ENCODE measurements at places on chromosomes 1 and 21.

DNA sequence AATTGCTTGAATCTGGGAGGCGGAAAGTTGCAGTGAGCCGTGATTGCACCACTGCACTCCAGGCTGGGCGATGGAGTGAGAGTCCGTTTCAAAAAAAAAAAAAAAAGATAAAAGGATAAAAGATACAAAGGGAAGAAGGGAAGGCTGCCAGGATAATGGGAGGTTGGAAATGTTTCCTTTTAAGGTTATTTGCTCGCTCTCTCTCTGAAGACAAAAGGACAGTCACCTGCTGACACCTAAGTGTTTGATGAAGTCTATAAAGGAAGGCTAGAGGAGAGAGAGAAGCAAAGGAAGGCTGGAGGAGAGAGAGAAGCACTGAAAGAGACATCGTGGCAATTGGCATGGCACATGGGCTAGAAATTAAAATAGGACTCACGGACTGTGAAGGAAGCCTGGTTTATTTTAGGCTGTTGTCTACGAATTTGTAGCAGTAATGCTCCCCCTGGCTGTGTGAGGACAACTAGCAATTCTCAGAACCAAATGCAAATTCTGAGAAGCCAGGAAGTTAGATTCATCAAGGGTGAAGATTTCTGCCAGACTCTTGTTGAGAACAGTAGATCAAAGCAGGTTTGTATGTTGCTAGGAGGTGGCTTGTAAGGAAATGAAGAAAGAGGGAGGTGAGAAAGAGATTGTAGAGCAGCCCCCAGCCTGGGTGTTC, 154.2 kb downstream of the ZP4 start:
- peak; percentile 1 for DNase-seq

DNA sequence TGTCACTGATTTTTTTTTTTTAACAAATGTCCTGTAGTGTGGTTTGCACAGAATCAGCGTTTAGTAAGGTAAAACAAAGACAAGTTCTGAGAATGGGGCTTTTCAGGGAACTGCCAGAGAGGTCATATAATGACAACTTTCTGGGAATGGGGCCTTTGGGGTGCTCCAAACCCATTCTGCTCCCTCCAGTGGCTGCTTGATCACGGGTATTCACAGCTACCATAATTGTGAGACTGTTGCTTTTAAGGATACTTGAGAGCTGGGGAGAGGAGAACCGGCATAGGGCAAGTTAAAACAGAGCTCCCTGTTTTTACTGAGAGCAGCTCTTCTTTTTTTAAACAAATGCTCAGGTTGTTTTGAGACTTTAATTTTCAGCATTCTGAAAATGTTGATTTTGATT, 48.2 kb downstream of the CYP2J2 start:
- DNase-seq = no peak

- DNase-seq = no peak
Observed at GRCh38 chr1:186175588-186175987, 199.5 kb downstream of the TPR start.

DNA sequence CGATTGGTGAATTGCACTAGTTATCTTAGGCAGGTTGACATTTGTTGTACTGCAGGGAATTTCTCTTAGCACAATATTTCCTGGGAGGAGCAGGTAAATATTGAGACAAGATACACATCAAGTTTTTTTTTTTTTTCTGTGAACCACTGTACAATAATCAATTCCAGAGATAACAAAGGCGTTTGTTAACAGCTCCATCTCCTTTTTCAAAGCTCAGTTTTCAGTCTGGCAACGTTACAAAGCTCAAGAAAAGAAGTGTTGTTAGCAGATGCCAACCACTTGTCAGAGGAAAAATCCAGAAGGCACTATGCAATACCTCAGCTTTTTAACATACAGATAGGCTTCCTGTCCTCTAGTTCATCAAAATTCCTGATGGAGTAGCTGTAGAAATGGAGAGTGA, 40.9 kb upstream of the DAB1 start:
- DNase-seq = no peak

Measured in CD4-positive, alpha-beta T cell treated with Interleukin-6 at 100 ng/mL for 8 hours (primary cell).